ENCODE measurements at places on chromosomes 11 and 22. TPM values are rescaled to one million over a fixed set of nuclear protein-coding genes. Genes with fewer than 3 reads are reported as not detected.

Gene PRG3
- not detected for total RNA-seq

Gene MYO7A
- 10.7 TPM for total RNA-seq

Gene MUC5B
- 0.38 TPM for total RNA-seq

DNA sequence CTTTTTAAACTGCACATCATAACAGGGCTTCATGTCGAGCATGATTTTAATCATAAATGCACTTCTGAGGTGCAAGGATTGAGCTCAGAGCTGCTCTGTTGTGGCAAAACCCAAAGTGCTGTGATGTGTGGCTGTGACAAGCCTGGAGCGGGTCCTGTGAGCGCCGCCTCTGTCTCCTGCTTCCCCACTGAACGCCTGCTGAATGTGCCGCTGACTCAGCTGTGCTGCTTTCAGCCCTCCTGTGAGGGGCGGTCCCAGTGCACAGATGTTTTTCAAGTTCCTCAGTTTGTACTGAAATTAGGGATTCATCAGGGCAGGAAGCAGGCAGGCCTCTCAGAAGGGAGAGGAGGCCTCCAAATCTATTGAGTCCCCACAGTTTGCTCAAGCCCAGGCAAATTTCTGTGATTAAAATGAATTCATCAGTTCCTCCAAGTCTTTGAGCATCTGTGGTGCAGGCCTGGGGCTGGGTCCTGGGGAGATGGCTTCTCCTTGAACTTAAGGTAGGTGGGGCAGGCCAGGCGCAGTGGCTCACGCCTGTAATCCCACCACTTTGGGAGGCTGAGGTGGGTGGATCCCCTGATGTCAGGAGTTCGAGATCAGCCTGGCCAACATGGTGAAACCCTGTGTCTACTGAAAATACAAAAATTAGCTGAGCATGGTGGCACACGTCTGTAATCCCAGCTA, 3.0 kb upstream of the GTSE1 start:
- no peak overlapping the region for H3K27ac ChIP-seq
- no peaks in the 10 kb centered on the region for H3K27me3 ChIP-seq
- DNase-seq, result no peak

DNA sequence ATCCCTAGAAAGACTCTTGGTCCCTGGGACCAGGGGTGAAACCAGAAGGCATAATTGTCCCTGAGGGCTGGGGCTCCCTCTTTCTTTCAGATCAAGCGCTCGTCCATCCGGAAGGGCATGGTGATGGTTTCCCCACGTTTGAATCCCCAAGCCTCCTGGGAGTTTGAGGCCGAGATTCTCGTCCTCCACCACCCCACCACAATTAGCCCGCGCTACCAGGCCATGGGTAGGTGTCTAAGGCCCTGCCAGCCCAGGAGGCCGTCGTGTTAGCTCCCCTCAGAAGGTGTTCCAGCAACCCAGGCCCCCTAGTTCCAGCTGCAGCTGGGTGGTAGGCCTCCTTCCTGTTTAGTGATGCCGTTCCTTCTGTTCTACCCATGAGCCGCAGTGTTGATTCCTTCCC, 21.4 kb downstream of the GTPBP1 start:
- no peaks in the 10 kb centered on the region for H3K27me3 ChIP-seq
- H3K4me3 ChIP-seq, result no peak overlapping the region
- H3K27ac ChIP-seq, result no peak overlapping the region

DNA sequence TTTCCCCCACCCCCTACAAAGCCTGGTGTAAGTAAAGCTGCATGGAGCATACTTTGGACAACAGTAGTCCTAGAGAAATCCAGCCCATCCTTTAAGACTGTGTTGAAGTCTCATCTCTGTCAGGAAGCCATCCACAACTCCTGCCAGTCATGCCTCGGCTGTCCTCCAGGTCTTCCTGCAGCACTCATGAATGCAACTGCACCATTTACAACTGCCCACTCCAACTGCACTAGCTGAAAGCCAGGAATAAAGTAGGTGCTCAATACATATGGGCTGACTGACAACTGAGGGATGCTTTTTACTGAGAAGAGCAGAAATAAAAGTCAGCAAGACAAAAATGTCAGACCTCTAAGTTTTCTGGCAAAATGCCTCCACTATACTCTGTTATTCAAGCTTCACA, 27.4 kb downstream of the IL18BP start:
- peaks cover 30% of the 10 kb centered on the region for H3K4me1 ChIP-seq
- no peak overlapping the region for H3K4me3 ChIP-seq
- peaks cover 47% of the 10 kb centered on the region for H3K36me3 ChIP-seq
- no peak for DNase-seq
- H3K27ac ChIP-seq, result no peak overlapping the region

GRCh38 chr11:22991196-22991595, 130.9 kb upstream of the CCDC179 start:
- no peak overlapping the region for H3K27ac ChIP-seq
- H3K4me1 ChIP-seq, result no peaks in the 10 kb centered on the region
- H3K27me3 ChIP-seq, result no peaks in the 10 kb centered on the region
- H3K4me3 ChIP-seq, result no peak overlapping the region
- no peak for DNase-seq
- H3K36me3 ChIP-seq, result no peaks in the 10 kb centered on the region

DNA sequence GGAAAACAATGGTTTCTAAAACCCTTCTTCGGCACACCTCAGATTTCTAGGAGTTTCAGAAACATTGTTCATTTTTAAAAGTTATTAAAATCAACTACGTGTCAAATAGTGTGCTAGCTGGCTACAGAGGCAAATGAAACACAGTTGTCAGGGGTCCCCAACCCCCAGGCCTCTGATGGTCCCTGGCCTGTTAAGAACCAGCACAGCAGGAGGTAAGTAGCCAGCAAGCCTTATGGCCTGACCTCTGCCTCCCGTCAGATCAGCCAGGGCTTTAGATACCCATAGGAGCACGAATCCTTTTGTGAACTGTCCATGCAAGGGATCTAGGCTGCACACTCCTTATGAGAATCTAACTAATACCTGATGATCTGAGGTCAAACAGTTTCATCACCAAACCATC, 648.2 kb downstream of the FAM181B start:
- no peak for DNase-seq
- H3K36me3 ChIP-seq, result no peaks in the 10 kb centered on the region
- H3K4me1 ChIP-seq, result no peaks in the 10 kb centered on the region
- no peak overlapping the region for H3K4me3 ChIP-seq
- H3K27me3 ChIP-seq, result no peaks in the 10 kb centered on the region

Measured in kidney (tissue), 22 donors.